ENCODE measurements at places on chromosomes 2 and 18.
A peak's percentile ranks its signal among the peaks of the same experiment; 100 is the strongest.

DNA sequence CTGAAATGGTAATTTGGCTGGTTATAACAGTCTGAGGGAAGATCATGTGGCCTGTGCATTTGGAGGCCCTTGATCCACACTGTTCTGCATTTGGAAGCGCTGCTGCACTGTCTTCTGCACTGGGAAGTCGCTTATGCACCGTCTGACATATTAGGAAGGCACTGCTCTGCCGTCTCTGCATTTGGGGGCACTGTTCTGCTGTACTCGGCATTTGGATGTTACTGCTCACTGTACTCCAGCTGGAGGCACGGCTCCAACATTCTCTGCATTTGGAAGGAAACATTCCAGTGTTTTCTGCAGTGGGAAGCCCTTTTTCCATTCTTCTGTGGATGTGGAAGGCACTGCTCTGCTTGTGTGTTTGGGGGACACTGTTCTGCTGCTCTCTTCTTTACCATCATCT lies 9.6 kb upstream of the PROM2 start:
- H3K36me3 ChIP-seq: no peaks in the 10 kb centered on the region
- no peak overlapping the region for H3K27ac ChIP-seq
- H3K4me1 ChIP-seq: no peaks in the 10 kb centered on the region
- no peak overlapping the region for H3K4me3 ChIP-seq

DNA sequence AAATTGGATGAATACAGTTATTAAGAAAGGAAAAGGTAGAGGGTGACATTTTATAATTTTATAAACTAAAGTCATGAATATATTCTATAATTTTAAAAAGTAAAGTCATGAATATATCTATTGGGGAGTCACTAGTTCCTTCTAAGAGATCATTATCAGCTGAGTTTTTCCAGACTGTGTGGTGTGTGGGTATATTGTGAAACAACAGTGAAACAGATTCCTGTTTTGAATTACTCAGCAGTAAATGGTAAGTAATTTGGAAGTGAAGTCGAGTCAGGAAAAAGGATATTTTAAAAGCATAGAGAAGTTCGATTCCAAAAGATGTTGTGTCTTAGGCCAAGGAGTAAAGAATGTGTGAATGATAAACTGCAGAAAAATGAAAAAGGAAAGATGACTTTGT lies 1018.2 kb upstream of the NXPH2 start:
- no peaks in the 10 kb centered on the region for H3K27me3 ChIP-seq
- H3K27ac ChIP-seq: no peak overlapping the region
- H3K36me3 ChIP-seq: no peaks in the 10 kb centered on the region
- DNase-seq: no peak
- H3K4me3 ChIP-seq: no peak overlapping the region

DNA sequence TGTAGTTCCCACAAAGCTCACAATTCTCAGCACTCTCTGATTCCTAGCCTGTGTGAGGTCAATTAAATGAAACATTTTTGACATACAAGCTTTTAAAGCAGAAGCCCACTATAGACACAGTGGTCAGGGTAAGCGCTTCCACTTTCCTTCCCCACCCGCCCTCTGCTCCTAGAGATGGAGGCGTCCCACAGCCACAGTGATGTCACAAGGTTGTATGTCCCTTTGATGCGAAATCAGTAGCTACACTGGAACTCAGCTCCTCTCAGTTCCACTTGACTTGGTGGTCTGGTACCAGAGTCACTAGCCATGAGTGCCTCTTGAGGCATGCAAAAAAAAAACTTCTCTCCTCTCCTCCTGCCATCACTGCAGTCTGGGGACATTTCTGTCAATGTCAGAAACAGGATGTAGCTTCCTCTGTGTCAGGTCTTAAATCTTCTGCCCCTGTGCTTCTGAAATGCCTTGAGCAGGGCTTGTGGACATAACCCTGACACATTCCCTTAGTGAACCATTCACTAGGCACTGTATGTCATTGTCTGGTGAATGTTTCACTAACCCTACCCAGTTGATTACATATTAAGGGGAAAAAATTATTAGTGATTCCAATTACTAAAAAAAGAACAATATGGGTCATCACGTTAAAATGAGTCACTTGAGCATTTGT lies 7.8 kb downstream of the SULT1C4 start:
- H3K4me1 ChIP-seq: no peaks in the 10 kb centered on the region
- no peak for DNase-seq
- H3K27me3 ChIP-seq: no peaks in the 10 kb centered on the region
- no peak overlapping the region for H3K4me3 ChIP-seq
- no peak overlapping the region for H3K27ac ChIP-seq

DNA sequence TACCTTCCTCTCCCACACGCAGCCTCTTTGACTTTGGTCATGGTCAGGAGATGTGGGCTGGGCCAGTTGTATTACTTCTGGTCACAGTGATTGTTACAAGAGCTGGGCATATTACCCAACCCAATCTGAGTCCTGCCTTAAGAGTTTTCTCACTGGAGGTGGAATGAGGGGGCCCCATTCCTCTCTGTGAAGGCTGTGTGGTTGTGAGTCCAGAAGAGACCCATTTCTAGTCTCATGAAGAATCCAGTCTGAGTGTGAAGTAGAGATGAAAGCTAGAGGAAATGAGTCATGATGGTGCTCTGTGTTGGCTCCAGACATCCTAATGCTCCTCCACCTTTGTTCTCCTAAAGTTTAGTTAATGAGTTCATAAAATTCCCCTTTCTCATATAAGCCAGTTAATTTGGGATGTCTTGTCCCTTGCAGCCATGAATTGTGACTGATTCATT lies 50.8 kb upstream of the RASGRP3 start:
- no peaks in the 10 kb centered on the region for H3K4me1 ChIP-seq
- H3K36me3 ChIP-seq: no peaks in the 10 kb centered on the region
- H3K4me3 ChIP-seq: no peak overlapping the region
- DNase-seq: no peak
- no peak overlapping the region for H3K27ac ChIP-seq

GRCh38 chr2:42060028-42060427 lies 12.2 kb downstream of the PKDCC start:
- DNase-seq: no peak
- H3K27ac ChIP-seq: peak overlapping the region; percentile 75
- H3K4me3 ChIP-seq: no peak overlapping the region

- H3K4me3 ChIP-seq: no peak overlapping the region
- DNase-seq: no peak
- no peaks in the 10 kb centered on the region for H3K4me1 ChIP-seq
- no peak overlapping the region for H3K27ac ChIP-seq
- no peaks in the 10 kb centered on the region for H3K27me3 ChIP-seq
Measured at GRCh38 chr18:28002841-28003240, 174.1 kb downstream of the CDH2 start.

- H3K27me3 ChIP-seq: no peaks in the 10 kb centered on the region
- no peak for DNase-seq
- no peaks in the 10 kb centered on the region for H3K4me1 ChIP-seq
- H3K4me3 ChIP-seq: no peak overlapping the region
- no peak overlapping the region for H3K27ac ChIP-seq
Measured at GRCh38 chr2:217386041-217386440, 526.2 kb upstream of the TNP1 start.

DNA sequence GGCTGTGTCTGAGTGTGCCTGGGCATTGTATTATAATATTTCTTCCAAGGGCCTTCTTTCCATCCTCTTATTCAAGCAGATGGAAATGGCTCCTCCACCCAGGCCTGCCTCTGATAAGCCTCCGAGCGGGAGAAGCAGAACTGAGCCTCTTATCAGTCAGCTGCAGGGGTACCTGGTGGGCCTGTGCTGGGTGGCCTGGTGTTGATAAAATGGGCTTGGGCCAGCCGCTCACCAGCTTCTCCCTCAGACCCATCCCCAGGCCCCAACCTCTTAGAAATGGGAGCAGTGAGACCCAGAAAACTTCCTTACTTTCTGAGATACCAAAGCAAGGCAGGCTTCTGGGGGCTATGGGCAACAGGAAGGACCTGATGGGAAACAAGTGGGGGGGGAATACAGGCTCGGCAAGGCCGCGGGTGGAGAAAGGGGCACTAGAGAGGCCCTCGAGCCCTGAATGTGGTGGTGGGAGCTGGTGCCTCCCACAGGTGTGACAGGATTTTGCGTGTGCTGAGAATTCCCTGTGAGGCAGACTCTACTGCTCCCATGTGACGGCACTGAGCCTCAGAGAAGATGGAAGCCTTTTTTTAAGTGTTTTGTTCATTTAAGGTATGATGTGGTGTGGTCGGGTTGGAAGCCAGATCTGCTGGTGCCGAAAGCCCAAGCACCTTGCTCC lies 18.3 kb downstream of the GYPC start:
- H3K4me3 ChIP-seq: no peak overlapping the region
- DNase-seq: no peak
- no peaks in the 10 kb centered on the region for H3K27me3 ChIP-seq
- no peak overlapping the region for H3K27ac ChIP-seq
- no peaks in the 10 kb centered on the region for H3K36me3 ChIP-seq
- no peaks in the 10 kb centered on the region for H3K4me1 ChIP-seq

DNA sequence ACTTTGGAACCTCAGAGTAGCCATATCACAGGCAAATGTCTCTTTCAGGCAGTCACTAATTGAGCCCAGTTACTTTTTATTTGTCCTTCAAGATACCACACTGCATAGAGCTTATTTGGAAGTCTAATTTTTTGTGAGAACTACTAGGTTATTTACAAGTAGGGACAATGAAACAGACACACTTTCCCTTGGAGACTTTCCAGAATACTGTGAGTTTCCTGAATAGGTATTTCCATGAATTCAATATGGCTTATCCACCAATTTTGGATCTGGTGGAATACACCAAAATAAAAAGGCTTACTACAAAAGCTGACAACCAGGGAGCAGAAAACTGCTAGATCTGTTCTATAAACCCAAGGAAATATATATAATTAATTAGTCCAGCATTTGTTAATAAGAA lies 83.3 kb downstream of the NRXN1 start:
- DNase-seq: no peak
- no peak overlapping the region for H3K4me3 ChIP-seq
- H3K27me3 ChIP-seq: no peaks in the 10 kb centered on the region
- H3K36me3 ChIP-seq: no peaks in the 10 kb centered on the region
- no peaks in the 10 kb centered on the region for H3K4me1 ChIP-seq
- no peak overlapping the region for H3K27ac ChIP-seq

DNA sequence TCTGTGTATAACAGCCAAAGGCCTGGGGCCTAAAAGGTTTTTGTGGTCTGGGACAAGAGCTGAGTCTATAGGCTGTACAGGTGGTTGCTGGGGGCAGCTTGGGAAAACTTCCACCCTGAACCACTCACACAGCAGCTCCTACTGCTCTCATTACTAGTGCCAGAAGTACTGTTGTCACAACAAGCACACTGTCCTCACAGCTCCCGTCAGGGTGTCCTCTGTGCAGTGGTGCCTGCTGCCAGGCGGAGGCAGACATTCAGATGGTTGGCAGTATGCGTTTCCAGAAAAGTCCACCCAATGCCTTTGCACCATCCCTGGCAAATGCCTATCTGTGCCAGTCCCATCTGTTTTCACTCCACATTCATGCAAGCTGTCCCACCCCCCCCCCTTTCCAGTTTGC lies 58.5 kb downstream of the EPAS1 start:
- no peaks in the 10 kb centered on the region for H3K4me1 ChIP-seq
- H3K27ac ChIP-seq: no peak overlapping the region
- H3K36me3 ChIP-seq: no peaks in the 10 kb centered on the region
- H3K27me3 ChIP-seq: no peaks in the 10 kb centered on the region

DNA sequence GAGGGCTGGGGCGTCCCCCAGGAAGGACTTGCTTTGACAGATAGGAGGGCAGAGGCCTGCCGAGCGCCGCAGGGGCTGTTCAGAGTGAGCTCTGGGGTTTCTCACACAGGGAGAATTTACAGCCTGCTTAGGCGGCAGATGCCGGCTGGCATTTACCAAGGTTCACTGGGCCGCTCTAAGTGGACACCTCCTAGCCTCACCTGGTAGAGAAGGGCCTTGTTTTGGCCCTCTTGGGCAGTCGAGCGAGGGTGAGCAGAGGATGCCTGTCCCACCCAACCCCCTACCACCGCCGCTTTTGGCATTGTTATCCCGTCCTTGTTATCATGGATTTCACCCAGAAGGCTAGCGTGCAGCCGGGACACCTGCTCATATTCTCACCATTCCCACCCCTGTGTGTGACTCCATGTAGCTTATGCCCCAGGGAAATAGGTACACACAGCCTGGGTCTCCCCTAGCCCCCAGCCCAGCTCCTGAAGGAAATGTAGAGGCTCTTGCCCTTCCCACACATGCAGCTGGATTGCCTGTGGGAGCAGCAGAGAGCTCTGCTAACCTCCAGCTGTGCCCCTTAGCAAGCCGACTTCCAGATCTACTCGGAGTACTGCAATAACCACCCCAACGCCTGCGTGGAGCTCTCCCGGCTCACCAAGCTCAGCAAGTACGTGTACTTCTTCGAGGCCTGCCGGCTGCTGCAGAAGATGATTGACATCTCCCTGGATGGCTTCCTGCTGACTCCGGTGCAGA lies 52.4 kb downstream of the FAM168B start:
- no peaks in the 10 kb centered on the region for H3K27me3 ChIP-seq
- no peak overlapping the region for H3K27ac ChIP-seq
- no peak overlapping the region for H3K4me3 ChIP-seq
- no peak for DNase-seq

DNA sequence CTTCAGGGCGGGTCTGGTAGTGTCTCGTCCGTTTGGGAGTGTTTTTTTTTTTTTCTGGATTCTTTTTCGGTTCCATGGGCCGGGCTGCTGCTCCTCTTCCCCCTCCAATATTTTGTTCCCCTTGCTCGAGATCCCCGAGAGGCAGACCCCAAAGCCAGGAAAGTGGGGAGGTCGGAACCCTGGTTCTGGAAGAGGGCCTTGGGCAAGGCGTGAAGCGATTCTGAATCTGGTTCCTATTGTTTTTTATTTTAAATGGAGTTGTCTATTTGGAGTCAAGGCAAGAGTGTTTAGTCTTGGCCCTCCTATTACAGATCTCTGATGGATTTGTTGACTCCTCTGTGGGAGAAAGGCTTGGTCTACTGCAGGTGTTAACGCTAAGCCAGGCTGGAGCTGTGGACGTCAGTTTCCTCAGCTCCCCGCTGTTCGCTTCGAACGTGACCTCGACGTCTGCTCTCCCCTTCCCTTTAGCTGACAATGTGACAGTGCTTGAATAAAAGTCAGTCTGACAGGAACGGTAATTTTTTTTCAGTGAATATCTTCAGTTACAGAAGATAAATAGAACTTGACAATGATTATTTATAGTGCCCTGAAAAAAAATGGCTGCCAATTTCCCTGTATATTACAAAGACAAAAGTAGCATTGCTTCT lies 683 bp upstream of the DNAJC27 start:
- peak overlapping the region; percentile 80 for H3K4me3 ChIP-seq
- no peaks in the 10 kb centered on the region for H3K4me1 ChIP-seq
- no peaks in the 10 kb centered on the region for H3K36me3 ChIP-seq
- H3K27ac ChIP-seq: peak overlapping the region; percentile 99

- H3K27me3 ChIP-seq: no peaks in the 10 kb centered on the region
- H3K4me3 ChIP-seq: no peak overlapping the region
- no peaks in the 10 kb centered on the region for H3K36me3 ChIP-seq
- no peak for DNase-seq
Measured at GRCh38 chr2:226216575-226216974, 583.0 kb downstream of the IRS1 start.

All from breast epithelium (tissue), 4 donors.